PC-9 (cell line): ENCODE measurements at places on chromosomes 2 and 18.
A peak's percentile ranks its signal among the peaks of the same experiment; 100 is the strongest.

- DNase-seq, result no peak
Measured at GRCh38 chr2:120225549-120226065, 2.4 kb upstream of the TMEM185B start.

GRCh38 chr2:209633911-209634310, 137.7 kb upstream of the UNC80 start:
- no peak for DNase-seq

DNA sequence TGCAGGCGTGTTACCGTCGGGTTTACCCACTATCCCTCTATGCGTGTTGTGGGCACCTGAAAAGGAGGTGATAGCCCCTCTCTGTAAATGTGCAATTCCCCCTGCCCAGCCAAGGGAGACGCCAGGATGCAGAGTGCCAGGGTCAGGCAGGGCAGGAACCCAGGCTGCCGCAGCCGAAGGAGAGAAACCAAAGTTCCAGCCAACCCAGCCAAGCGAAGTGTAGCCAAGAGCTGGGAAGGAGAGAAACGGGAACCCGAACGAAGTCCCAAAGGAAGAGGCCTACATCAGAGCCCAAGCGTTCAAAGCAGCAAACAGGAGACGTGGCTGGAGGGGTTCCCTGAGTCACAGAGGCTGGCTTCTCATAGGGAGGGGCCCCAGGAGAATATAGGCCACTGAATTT, 24.2 kb upstream of the SPR start:
- DNase-seq, result no peak

GRCh38 chr2:85714841-85715240, 20.7 kb downstream of the GNLY start:
- DNase-seq, result no peak

- DNase-seq, result no peak
Measured at GRCh38 chr18:48338915-48339314, 70.3 kb downstream of the ZBTB7C start.

DNA sequence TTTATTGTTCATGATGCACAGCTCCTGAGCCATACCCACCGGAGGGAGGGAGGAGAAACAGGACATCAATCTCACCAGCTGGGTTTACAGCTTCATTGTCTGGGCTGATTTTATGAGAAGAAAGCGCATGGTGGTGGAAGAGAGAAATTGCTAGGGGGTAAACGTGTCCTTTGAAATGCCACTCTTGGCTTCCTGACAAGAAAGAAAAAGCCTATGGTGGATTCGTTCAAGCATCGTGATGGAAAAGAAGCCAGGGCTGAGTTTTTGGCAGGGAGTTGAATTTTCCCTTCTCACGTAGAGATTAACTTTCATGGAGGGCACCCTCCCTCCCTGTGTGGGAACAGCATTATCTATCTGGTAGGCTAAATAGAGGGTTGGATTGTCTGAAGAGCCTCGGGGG, 502.0 kb downstream of the SLC4A3 start:
- DNase-seq, result no peak

DNA sequence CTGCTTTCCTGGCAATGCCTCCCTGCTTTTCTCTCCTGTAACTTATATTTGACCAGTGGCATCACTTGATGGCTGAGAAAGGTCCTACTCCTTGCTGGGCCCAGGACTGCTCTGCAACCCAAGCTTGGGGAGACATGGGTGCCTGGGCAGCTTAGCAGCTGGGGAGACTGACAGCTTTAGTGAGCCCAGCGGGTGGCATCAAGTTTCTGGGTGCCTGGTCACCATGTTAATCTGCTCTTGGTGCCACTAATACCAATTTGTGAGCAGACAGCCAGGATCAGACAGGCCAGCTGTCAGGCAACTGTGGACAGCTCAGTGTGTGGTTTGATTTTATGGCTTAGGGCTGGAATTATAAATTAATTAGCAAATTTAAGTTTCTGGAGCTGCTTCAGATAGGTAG, 144.8 kb upstream of the GLI2 start:
- DNase-seq, result no peak

DNA sequence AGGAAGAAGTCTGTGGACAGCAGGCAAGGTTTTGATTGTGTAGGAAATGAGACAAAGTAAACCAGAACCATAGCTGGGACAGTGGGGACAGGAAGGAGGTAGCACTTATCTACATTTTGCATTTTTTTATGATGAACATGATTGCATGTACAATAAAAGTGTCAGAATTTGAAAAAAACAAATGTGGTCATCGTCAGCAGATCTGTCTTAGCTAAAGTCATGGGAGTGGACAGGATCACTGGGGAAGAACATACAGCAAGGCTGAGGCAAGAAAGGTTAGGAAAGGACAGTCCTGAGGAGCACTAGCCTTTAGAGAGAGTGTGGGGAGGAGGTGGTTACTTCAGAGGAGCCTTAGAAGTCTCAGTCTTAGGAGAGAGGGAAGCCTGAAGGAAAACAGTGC, 35.1 kb upstream of the SLC14A2 start:
- no peak for DNase-seq

DNA sequence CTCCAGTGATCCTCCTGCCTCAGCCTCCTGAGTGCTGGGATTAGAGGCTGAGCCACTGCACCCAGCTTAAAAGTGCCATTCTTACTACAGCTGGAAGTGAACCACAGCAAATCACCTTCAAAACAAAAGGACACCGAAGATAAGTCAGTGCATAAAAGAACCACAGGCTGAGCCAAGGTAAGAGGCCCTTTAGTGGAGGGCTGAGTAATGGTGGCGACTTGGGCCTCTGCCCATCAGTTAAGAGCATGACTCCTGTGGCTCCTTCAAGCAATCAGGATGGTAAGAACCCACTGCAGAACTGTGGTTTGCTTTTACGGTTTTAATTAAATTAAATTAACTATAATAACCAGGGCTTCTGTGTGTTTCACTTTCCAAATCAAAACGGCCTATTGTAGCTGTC, 75.1 kb downstream of the CTAGE1 start:
- DNase-seq, result peak; percentile 72

GRCh38 chr2:159711562-159712142, 654 bp upstream of the MARCHF7 start:
- no peak for DNase-seq

DNA sequence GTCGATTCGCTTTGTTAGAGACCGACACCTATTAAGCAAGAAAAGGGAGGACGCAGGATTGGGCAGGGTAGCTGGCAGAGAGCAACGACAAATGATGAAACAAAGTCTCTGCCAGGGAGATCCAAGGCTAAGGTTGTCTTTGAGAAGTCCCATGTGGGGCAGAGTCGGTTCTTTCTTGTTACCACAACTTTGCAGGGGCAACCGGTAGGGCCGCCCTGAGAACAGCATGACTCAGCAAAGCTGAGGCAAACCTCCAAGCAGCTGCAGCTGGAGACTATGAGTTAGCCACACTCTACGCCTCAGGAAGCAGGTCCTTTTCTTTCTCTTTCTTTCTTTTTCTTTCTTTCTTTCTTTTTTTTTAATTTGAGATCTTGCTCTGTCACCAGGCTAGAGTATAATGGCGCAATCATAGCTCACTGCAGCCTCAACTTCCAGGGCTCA, 452.3 kb upstream of the ID2 start:
- DNase-seq, result no peak

- DNase-seq, result no peak
Measured at GRCh38 chr2:10221443-10221842, 81.3 kb upstream of the HPCAL1 start.

DNA sequence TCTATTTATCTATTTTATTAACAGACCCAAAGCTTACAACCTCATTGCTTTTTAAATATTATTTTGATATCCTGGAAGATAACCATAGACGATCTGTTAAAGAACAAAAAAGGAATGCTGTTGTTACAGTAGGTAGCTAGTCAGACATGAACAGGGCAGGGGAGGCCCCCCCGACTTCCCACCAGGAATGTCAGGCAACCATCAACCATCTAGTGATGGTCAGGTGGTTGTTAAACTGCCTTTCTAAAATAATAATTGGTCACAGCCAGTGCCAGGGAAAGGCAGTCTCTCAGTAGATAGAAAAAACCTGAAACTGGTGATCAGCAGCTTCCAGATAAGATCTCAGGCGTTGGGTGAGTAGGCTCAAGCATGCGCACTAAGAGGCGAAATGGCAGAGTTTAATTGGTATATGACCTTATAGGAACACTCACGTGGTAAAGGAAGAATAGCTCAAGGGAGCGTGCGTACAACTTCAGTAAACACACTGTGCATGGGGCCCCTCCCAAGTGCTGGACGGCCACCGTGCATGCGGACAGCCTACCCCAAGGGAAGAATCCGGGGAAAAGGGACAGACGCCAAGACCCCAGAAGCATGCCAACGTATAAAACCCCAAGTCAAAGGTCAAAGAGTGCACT, 32.5 kb upstream of the CCL20 start:
- peak; percentile 7 for DNase-seq

DNA sequence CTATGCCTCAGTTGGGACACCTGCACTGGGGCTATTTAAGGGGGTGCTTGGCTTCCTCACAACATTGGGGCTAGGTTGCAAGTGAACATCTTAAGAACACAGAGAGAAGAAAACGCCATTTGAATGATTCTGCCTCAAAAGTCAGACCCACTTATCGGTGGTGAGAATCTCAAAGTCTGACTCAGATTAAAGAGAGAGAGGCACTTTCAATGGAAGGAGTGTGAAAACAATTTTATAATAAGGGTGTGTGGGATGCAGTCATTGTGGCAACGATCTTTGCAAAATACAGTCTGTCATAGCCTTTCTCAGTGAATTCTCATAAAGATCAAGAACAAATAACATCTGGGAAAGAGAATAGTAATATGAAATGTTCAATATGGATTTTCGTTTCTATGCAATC, 41.8 kb downstream of the CCDC102B start:
- DNase-seq, result no peak

GRCh38 chr2:105597806-105598803, 146.6 kb upstream of the NCK2 start:
- no peak for DNase-seq

- no peak for DNase-seq
Measured at GRCh38 chr2:201199847-201200246, 16.9 kb downstream of the CASP10 start.

DNA sequence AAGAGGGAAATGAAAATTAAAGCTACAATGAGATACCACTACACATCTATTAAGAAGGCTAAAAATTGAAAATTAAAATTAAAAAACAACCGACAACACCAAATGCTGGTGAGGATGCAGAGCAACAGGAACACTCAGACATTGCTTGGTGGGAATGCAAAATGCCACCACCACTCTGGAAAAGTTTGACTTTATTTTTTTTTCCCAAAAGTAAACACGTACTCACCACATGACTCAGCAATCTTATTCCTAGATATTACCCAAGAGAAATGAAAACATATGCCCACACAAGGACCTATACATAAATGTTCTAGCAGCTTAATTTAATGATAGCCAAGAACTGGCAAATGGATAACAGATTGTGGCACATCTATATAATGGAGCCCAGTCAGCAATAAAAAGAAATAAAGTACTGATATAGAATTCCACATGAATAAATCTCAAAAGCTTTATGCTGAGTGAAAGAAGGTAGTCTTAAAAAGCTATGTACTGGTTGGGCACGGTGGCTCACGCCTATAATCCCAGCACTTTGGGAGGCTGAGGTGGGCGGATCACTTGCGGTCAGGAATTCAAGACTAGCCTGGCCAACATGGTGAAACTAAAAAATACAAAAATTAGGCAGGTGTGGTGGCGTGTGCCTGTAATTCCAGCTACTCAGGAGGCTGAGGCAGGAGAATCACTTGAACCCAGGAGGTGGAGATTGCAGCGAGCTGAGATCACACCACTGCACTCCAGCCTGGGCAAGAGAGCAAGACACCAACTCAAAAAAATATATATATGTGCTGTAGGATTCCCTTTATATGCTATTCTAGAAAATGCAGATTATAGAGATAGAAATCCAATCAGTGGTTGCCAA, 4.2 kb upstream of the PROC start:
- DNase-seq, result no peak

DNA sequence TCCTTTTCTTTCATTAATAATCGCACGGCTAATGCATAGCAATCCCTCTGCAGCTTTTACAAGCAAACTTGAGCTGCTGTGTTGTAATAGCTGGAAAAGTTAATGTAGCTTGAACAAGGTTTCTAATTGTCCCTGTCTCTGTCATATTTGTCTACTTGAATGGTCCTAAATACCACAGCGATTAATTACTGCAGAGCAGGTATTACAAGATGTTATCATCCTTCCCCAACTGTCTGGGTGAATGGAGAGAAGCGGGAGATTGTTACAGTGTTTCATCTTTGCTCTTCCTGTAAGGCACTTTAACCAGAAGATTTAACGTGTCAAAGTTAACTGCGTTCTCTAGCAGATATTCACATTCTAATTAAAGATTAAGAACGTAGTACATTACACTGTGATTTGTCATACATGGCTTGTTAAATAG, 422.2 kb upstream of the POU3F3 start:
- no peak for DNase-seq

GRCh38 chr2:222959358-222959757, 92.6 kb upstream of the KCNE4 start:
- peak; percentile 98 for DNase-seq

GRCh38 chr18:9542924-9543323, 67.6 kb downstream of the RALBP1 start:
- DNase-seq, result no peak

DNA sequence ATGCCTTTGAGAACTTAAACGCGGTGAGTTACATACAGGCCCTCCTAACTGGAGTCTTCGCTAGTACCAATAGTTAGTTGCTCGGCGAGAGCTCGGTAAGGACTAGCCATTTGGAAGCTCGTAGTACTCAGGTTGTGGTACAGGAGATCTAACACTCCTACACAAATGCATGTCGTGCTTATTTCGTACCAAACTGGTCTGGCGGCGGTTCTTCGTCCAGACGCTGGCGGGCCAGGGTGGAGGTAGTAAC, 346 bp upstream of the VRK2 start:
- no peak for DNase-seq

- DNase-seq, result no peak
Measured at GRCh38 chr2:11775384-11775783, 29.0 kb downstream of the LPIN1 start.

DNA sequence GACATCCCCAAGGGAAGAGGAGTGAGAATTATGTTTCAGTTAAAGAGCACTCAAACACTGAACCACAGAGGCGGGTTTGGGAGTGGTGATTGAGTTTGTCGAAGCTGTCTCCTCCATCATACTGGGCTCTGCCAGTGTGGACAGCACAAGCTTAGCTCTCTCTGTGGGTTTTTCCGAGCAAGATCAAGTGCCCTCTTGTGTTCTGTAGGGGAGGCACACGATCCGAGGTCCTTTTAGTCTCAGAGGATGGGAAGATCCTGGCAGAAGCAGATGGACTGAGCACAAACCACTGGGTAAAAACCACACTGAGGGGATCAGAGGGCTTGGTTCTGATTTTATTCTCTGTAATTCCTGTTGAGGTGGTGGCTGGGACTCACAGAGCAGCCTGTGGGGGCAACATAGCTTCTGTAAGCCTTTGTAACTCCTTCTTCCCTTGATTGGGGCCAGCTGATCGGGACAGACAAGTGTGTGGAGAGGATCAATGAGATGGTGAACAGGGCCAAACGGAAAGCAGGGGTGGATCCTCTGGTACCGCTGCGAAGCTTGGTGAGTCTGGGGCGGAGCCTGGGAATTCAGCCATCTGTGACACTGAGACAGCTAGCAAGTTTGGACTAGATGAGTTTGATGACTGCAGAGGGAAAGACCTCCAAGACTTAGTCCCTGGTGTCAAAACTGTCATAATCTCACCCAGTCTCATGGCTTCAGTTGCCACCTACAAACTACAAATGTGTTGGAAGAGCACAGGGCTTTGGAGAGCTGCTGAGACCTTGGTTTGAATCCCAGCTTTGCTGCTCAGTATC, 2.0 kb downstream of the NAGK start:
- DNase-seq, result no peak

GRCh38 chr2:189111063-189111715, 68.4 kb downstream of the COL5A2 start:
- no peak for DNase-seq
